ENCODE measurements at places on chromosomes 2 and 18.

DNA sequence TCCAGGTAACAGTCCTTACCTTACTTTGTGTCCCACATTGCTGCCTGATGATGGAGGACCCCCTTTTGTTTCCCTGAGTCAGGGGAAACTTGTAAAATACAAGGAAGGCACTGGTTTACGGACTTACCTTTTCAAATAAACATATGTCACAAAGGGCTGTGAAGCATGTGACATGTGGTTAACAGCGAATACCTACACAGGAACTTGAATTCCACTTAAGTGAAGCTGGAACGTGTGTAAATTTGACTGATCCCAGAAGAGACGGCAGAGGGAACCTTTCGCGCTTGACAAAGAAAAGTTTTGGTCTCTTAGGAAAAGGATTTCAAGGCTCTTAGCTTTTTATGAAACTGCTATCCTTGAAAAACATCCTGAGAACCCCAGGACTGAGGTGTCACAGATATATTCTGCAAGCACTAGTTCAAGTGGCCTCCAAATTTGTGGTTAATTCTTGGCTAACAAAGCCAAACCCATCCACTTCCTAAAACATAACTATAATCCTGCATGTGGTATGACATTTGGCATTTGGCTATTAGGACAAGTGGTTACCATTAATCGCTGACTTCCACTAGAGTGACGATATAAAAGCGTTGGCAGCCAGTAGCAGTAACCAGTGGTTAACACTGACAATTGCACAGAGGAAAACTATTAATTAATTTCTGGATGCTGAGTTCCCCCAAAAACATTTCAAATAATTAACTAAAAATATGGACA lies 55.6 kb downstream of the ITGB6 start:
- no peaks in the 10 kb centered on the region for H3K4me1 ChIP-seq
- H3K27me3 ChIP-seq, result no peaks in the 10 kb centered on the region
- no peaks in the 10 kb centered on the region for H3K36me3 ChIP-seq
- H3K27ac ChIP-seq, result no peak overlapping the region

DNA sequence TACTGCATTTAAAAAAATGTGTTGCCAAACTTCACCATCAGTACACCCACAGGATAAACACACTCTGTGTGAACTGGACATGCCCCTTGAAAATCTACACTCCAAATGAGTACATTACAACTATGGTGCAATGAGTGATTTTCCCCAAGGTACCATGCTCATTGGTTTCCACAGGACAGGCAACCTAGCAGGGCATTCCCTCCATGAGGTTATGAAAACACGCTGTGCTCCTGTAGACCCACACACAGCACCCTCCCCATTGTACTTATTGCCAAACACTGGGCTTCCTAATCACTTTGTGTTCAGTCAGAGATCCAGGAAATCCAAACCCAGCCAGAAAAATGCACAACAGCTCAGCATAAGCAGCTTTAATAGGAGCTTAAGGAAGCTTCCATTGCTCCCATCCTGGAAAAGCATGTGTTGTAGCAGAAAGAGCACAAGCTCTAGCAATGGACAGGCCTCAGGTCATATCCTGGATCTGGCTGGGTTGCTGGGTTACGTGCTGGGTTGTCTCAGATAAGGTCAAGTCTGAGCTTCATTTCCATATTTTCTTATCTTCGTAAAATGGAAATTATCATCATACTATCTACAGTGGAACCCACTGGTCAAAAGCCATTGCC lies 20.8 kb upstream of the ATIC start:
- no peaks in the 10 kb centered on the region for H3K27me3 ChIP-seq
- H3K4me1 ChIP-seq, result no peaks in the 10 kb centered on the region
- no peak overlapping the region for H3K27ac ChIP-seq
- H3K4me3 ChIP-seq, result no peak overlapping the region
- no peak for DNase-seq

DNA sequence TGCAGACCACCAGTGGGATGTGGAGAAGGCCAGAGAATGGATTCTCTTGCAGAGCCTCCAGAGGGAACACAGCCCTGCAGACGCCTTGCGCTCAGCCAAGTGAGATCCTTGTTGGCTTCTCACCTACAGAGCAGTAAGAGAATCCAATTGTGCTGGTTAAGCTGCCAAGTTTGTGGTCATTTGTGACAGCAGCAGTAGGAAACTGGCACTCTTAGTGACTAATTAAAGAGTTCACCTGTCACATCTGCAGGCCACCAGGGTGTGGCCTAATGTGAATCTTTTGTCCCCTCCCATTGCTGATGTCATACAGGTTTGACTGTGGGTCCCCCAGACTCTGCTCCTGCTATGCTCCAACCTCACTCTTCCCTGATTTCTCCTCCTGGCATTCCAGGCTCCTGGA lies 235.9 kb downstream of the TFCP2L1 start:
- H3K27ac ChIP-seq, result no peak overlapping the region
- H3K4me1 ChIP-seq, result no peaks in the 10 kb centered on the region
- no peak for DNase-seq
- no peaks in the 10 kb centered on the region for H3K36me3 ChIP-seq
- no peaks in the 10 kb centered on the region for H3K27me3 ChIP-seq

- DNase-seq, result no peak
- no peaks in the 10 kb centered on the region for H3K36me3 ChIP-seq
- no peak overlapping the region for H3K4me3 ChIP-seq
- no peak overlapping the region for H3K27ac ChIP-seq
- H3K27me3 ChIP-seq, result no peaks in the 10 kb centered on the region
Measured at GRCh38 chr2:209380293-209380692, 43.6 kb upstream of the MAP2 start.
